ENCODE measurements at places on chromosomes 16 and 17. TPM values are rescaled to one million over a fixed set of nuclear protein-coding genes. Genes with fewer than 3 reads are reported as not detected.

CHP2 gene
- not detected for total RNA-seq

ATP2A1 gene
- total RNA-seq = 5.7 TPM

SLC6A2 gene
- not detected for total RNA-seq

ITPRIPL2 gene
- 86.0 TPM for total RNA-seq

CES1 gene
- 0.86 TPM for total RNA-seq

MFSD6L gene
- 0.44 TPM for total RNA-seq

TEKT1 gene
- total RNA-seq = not detected

CRHR1 gene
- not detected for total RNA-seq

HOXB6 gene
- total RNA-seq = 144 TPM

NGFR gene
- 0.66 TPM for total RNA-seq

DNA sequence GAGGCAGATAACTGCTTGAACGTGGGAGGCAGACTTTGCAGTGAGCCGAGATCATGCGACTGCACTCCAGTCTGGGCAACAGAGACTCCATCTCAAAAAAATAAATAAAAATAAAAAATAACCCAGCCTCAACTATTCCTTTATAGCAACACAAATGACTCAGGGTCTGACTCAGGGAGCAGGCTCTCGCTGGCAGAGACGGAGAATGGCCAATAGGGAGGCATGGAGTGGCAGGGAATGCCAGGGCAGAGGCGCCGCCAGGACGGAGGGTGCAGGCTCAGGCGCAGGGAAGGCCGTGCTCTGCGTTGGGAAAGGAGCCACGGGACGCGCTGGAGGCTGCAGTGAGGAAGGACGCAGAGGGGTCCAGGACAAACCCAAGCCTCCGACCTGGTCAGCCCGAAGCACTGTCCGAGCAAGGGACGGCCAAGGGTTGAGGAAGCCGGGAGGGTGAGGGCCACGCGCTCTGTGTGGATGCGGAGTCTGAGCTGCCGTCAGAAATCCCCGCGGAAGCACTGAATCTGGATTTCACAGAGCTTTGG is 40.3 kb downstream of the PKD1 start:
- no peak for DNase-seq

DNA sequence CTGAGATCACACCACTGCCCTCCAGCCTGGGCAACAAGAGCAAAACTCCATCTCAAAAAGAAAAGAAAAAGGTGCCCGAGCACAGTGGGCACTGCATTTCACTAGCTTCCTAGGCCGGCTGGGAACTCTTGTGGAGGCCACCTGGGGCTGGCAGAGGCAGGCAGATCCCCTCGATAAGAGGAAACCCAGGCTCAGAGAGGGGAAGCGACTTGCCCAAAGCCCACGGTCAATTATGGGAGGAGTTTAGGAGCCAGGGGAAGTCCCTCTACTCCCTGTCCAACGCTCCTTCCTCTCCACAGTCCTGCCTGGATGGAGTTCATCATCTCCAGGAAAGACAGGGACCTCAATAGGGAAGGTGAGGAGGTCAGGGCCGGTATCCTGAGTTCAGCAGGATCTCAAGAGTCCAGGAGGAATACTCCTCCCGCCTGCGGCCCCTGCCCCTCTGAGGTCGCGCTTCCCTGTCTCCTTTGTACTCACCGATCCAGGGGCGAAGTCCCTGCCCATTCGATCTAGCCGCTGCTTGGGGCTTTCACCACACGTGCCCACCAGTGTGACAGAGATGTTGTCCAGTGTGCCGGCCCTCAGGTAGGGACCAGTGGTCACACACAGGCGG is 841 bp downstream of the ALOXE3 start:
- DNase-seq = no peak

DNA sequence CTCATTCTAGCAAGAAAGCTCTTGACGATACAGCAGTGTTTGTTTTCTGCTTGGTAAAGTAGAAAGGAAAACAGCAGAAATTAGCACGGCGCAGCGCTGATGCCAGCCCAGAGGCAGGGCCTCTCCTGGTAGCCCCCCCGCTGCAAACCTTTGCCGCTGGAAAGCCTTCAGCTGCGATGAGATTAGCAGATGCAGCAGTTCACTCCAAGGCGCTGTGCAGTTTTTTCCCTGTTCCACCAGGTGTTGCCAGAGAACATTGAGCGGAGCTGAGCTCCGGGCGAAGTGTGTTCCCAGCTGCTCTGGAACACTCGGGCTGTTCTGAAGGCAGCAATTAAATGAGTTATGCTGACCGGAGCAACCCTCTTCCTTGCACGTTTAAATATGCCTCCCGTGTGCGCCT is 72.5 kb downstream of the RBFOX1 start:
- no peak for DNase-seq

- DNase-seq = no peak
Observed at GRCh38 chr16:22109258-22109898, 17.0 kb downstream of the VWA3A start.

DNA sequence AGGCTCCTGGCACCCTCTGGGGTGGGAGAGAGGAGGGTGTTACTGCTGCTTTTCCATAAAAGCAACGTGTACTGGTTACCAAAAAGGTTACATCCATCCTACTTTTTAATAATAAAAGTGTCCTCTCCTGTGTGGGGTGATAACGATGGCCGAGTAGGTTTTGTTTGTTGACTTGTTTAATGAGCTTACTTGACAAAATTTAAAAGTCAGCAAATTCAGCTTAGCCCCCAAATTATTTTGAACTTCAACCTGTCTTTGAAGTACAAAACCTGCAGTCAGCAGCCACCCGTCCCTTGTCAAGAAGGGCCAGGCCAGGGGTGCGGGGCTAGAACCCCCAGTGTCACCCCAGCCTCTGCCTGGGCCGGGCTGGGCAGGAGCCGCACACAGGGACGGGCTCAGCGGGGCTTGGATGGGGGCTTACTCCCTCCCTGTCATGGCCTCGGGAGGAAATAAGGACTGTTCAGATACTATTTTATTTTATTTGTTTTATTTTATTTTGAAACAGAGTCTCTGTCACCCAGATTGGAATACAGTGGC is 103.9 kb upstream of the CHMP6 start:
- no peak for DNase-seq

DNA sequence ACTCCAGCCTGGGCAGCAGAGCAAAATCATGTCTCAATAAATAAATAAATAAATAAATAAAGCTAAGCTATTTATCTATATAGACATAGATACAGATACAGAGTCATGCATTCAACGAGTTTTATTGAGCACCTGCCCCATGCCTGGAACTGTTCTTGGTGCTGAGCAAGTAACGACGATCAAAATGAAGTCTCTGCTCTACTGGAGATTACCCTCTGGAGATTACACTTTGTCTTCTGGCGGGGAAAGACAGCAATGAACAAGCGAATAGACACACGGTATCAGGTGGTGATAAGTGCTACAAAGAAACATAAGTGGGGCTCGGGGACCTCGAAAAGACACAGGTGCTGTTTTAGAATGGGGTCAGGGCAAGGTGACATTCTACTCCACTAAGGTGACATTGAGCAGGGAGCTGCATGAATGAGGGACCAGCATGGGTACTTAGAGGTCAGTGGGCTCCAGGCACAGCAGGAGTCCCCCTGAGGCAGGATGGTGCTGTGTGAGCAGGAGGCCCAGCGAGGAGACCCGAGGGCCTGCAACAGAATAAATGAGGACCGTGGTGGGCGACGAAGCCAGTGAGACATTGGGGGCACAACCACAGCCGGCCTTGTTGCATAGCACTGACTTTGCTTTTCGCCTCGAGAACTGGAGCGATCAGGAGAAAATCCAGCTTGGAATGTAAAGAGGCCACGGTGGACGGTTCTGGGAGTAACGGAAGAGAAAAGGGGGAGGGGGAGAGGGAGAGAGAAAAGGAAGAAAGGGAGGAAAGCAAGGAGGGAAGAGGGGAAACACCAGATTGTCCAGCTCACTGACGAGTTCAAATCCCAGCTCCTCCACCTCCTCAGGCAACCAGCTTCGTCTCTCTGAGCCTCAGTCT is 42.4 kb upstream of the MEAK7 start:
- no peak for DNase-seq

GRCh38 chr17:18919963-18920362 is 32.0 kb upstream of the SLC5A10 start:
- DNase-seq = no peak

- DNase-seq = no peak
Observed at GRCh38 chr17:48738424-48738802, 9.9 kb upstream of the HOXB13 start.

DNA sequence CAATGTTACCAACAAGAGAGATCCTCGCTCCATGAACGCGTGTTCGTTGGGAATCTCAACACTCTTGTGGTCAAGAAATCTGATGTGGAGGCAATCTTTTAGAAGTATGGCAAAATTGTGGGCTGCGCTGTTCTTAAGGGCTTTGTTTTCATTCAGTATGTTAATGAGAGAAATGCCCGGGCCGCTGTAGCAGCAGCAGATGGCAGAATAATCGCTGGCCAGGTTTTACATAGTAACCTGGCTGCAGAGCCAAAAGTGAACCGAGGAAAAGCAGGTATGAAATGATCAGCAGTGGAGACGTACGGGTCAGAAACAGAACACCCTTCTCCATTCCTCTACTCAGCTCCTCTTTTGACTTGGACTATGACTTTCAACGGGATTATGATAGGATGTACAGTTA is 13.3 kb downstream of the SOCS1 start:
- DNase-seq = no peak

DNA sequence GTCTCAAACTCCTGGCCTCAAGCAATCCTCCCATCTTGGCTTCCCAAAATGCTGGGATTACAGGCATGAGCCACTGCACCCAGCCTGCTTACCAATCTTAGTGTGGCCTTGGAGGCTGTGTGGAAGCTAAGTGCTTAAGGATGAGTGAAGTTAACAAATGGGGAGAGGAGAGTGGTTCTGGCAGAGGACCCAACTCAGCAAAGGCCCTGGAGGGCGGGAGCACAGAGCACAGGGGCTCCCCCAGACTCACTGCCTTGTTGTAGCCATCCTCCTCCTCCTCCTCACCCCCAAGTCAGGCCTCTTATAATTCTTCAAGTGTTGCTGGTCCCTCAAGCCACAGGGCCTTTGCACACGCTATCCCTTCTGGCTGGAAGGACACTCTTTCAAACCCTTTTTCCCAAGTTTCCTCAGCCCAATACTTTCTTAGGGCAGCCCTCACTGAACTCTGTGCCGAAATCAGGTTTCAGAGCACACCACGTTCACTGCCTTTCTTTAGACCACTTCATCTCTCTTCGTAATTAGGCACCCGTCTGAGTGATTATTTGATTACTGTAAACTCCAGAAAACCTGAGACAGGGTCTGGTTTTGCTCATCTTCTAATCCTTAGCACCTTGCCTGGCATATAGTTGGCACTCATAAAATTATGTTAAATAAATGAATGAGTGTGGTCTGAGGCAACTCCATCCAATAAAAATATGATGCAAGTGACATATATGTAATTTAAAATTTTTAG is 23.4 kb downstream of the NGFR start:
- no peak for DNase-seq

DNA sequence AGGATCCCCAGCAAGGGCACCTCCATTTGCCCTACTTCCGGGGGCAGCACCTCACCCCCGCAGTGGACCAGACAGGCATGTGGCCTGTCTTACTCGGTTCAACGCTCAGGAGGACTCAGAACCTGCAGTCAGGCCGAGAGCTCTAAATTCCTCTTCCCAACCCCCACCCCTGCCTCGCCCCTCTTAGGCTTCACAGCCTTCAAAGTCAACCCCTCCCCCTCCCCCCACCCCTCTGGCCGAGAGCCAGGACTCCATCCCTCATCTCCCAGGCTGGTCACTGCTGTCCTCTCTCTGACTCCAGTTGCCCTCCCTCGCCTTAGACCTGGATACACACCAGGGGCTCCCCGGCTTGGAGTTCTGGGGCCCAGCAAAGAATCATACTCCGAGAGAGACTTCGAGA is 8.1 kb upstream of the HS3ST6 start:
- DNase-seq = no peak

- no peak for DNase-seq
Observed at GRCh38 chr16:58196898-58197313, 1.0 kb downstream of the CSNK2A2 start.

DNA sequence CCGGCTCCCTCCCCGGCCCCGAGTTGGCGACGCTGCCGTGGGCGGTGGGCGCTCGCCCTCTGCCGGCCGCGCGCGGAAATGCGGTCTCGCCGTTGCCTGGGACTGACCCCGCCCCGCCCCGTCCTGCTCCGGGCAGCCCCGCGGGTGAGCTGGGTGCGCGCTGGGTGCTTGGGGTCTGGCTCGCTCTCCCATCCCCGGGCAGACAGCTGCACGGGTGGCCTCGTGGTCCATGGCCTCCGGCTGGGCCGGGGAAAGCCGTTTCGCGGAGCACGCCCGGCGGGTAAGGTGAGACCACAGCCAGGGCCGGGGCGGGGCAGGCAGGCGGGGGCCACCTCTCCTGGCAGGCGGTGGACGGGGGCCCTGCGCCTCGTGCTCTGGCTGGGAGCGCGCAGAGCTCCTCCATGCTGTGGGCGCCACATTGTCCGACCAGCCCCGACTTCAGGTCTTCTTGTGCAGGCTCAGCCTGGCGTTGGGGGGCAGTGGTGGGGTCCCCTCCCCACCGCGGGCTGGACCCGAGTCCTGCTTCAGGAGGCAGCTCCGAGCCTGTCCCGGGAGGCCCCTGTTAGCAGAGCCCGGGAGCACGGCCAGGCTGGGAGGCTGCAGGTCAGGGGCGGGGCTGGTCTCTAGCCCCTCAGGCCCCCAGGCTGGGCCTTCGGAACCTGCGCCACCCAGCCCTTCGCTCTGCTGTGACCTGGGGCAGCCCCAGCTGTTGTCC is 7.0 kb upstream of the C1QTNF8 start:
- peak; percentile 84 for DNase-seq

DNA sequence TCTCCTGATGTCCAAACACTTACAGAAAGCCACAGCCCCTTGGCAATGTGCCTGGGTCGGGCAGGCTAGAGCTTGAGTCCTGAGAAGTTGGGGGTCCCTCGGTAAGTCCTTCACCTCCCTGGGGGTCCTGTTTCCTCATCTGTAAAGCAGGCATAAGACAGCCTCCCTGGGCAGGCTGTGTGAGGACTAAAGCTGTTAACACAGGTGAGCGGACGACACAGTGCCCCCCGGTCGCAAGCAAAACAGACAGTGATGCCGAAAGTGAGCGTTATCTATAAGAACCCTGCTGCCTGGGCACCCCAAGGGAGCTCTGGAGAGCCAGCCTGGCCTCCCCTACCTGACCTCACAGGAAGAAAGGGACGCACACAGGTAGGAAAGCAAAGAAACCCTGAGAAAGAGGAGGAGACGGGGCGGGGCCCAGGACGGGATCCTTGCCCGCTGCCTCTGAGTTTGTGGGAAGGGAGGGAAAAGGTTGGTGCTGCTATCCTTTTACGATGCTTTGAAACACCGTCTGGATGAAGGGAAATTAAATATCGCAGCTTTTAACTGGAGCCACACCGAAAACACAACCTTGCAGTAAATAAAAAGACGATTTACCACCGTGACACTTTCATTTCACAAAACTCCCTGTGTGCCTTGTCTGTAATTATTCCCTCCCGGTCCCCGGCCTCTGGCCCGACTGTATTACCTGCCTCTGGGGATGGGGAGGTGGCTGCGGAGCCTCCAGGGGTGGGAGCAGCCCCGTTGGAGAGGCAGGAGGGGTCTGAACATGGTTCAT is 67.1 kb downstream of the ENGASE start:
- DNase-seq = no peak

Measured in Calu3 (cell line).